Ecto neural progenitor cell (in vitro differentiated cells): ENCODE measurements at places on chromosomes 2 and 18.

- no peak for DNase-seq
Observed at GRCh38 chr2:159926695-159927094, 128.7 kb upstream of the CD302 start.

GRCh38 chr2:170462433-170463205 is 252.5 kb upstream of the SP5 start:
- DNase-seq = no peak

- DNase-seq = no peak
Observed at GRCh38 chr2:95337829-95338228, 40.7 kb downstream of the KCNIP3 start.

DNA sequence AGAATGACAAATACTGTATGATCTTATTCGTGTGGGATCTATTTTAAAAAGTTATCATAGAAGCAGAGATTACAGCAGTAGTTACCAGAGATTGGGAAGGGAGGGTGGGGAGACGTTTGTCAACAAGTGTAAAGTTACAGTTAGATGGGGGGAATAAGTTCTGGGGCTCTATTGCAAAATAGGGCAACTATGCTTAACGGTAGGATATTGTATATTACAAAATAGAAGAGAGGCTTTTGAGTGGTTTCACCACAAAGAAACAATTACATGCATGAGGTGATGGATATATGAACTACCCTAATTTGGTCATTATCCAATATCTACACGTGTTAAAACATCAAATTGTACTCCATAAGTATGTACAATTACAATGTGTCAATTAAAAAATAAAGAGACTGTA is 123.4 kb upstream of the NOSTRIN start:
- DNase-seq = no peak

GRCh38 chr18:10094154-10094553 is 180.3 kb downstream of the VAPA start:
- no peak for DNase-seq

DNA sequence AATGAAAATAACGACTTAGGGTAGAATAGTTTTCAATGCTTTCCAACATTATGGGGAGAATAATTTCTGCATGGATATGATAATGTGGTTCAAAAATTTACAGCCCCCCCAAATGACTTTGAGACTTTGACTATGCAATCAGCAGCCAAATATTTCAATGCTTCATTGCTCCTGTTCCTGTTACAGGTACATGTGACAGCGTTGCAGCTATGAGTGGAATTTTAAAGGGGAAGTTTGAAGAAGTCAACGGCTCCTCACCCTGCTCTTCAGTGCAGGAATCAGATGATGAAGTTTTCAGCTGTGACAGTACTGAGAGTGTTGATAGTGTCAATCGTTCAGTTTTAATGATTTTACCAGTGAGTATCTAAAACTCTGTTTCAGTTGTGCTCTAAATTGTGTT is 25.1 kb downstream of the CSRNP3 start:
- no peak for DNase-seq

GRCh38 chr2:235843591-235844395 is 324.4 kb downstream of the GBX2 start:
- no peak for DNase-seq

GRCh38 chr18:79933765-79934164 is 17.7 kb downstream of the SLC66A2 start:
- DNase-seq = no peak
